ENCODE measurements at places on chromosomes 5 and 9.

DNA sequence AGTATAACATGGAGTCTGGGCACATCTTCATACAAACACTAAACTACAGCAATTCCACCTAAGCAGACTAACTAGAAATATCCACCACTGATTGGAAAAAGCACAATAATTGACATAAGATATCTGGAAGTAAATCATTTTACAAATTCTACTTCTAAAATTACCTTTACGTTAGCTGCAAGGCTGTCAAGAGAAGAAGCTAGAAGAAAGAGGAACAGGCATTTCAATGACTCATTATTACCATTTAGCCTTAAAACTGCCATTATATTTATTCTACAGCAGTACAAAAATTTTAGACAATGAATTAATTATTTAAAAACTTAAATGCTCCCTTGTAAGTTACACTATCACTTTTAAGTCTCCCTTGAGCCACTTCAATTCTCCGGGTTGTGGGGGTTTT, 43.4 kb upstream of the PLPP6 start:
- DNase-seq, result no peak

DNA sequence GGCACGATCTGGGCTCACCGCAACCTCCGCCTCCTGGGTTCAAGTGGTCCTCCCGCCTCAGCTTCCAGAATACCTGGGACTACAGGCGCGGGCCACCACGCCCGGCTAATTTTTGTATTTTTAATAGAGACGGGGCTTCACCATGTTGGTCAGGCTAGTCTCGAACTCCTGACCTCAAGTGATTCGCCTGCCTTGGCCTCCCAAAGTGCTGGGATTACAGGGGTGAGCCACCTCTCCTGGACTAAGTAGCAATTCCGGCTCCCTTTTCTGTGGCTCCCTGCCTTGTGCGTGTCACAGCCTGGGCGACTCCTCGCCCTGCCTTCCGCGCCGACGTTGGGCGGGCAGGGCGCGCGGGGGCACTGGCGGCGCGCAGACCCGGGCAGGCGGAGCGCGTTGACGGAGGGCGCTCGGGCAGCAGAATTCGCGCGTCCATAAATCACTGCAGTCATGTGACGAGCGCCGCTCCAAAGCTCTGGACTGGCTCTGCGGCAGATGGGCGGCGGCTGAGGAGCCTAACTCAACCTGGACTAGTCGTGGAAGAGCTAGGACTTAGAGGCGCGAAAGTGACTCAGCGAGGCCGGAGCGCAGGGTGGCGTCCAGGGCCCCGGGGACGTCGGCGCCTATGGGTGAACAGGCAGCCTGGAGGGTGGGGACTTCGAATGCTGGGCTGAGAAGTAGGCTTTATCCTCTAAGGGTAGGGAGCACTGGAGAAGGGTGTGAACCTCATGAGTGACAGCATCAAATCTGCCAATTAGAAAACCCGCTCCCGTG, 1.4 kb upstream of the CIZ1 start:
- DNase-seq, result peak; percentile 63

DNA sequence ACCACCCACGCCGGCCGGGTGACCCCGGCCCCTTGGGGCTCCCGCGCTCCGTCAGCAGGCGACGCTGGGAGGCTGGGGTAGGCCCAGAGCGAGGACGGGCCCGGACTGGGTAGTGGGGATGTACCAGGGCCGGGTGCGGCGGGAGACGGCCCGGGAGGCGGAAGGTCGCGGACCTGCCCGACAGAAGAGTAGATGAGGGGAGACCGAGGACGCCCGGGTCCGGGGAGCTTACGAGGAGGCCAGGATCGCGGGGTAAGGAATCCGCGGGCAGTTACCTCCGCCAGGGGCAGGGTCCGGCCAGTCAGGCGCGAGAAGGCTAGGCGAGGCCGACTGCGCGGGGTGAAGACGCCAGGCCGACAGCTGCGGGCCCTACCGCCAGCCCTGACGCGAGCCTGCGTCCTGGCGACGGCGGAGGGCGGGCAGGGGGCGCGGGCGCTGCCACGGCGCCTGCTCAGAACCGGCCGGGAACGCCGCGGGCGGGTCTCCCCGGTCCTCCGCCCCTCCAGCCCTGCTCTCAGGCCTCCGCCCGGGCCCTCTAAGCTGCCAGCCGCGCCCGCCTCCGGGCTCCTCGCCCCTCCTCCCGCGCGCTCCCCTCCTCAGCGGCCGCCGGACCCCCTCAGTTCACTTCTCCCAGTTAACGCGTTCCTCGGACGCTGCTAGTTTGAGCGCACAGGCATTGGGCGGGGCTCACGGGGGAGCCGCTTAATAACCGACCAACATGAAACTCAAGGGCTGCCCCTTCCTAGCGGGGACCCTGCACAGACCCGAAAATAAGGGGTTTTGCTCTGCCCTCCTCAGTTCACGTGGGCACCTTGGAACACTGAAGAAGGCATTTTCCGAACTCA, at the start of gene CPLANE1:
TSS of gene CPLANE1 (minus strand) at position 407 of the 845 bp plus-strand sequence. CDS start 1,678 bp downstream, outside the sequence.
- DNase-seq, result peak; percentile 72

DNA sequence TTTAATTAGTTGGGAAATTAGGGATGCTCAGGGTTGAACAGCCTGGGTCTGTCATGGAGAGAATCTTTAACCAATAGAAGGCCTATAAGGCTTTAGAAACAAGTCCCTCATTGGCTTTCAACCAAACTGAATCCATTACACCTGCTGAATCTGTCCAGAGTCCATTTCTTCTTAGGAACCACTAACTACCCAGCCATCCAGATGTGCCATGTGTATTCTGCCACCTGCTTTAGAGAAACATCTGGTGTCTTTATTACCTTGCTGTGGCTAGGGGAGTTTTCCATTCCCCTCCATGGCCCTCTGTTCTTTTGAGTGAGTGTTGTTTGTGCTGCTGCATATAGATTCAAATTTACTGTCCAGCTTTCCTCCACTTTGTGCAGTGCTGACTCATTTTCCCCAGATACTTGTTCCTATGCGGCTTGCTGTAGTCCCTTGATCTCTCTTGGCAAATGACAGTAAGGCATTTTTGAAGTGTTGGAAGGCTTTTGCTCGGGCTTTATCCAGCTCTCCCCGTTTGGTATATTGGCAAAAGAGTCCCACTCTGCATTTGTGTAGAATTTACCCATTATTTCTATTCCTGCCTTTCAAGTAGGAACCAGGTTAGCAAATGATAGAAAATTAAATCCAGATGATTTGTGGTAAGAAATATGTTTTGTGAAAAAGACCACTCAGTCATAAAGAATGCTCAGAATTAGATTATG, 54.6 kb downstream of the NLN start:
- no peak for DNase-seq

GRCh38 chr5:153147891-153148623, 342.4 kb upstream of the GRIA1 start:
- no peak for DNase-seq

DNA sequence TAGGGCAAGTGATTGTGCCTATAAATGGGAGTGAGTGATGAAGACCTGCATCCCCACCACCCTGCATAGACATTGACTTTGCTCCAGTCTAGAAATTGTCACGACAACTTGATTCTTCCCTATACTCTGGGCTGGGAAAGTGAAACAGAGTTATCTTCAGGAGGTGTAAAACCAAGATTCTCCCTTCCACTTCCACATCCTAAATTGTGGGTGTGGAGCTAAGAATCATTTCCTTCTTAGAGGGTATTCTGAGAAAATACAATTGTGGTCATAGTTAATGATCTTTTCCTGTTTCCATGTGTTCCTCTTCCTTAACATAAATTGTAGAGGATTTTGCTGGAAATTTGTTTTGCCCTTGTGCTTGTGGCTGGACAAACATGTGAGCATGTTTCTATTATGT, 96.8 kb upstream of the PJA2 start:
- no peak for DNase-seq

- no peak for DNase-seq
These were observed 76.3 kb upstream of the PCSK1 start for GRCh38 chr5:96509316-96509715.

- no peak for DNase-seq
These were observed 1.5 kb upstream of the RNF145 start for GRCh38 chr5:159210846-159211245.

DNA sequence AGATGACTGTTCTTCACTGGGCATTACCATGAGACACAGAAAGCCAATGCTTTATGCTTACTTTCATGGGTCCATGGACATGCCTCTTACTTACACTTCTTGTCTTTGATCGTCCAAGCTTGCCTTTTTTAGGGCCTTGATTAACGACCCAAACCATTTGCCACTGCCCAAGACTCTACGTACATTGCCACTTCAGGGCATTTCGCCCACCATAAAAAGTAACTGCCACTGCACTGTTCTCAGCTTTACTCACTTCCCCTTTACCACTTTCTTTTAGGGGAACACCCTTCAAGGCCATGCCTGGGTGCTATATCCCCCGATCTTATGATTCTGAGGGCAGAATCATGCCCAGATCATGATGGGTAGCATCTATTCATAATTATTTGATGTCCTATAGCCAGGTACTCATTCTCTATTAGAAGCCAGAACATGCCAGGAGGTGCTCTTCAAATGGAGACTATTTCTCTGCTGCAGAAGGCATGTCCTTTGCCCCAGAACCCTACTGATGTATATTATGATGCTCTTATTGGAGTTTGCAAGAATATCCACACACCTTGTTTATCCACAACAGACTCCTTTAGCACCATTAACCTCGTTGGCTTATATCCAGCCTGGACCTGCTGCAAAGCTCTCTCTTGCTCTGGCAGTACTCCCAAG, 64.1 kb upstream of the RAD23B start:
- no peak for DNase-seq

DNA sequence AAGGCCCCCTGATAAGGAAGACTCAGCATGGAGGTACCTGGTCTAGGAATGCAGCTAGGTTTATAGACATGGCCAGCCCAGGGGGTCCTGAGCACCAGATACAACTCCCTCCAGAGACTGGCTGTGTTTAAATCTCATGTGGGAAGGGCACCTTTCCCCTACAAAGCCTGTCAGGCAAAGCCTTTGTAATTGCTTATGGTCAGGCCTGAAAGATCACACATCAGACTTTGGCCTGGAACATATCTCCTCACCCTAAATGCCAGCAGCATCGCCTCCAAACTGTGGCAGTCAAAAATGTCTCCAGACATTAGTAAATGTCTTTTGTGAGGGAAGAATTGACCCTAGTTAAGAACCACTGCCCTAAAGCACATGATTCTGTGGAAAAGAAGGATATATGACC, 51.6 kb upstream of the MACIR start:
- no peak for DNase-seq

- DNase-seq, result no peak
These were observed 482.4 kb upstream of the SGCD start for GRCh38 chr5:155844542-155844941.

DNA sequence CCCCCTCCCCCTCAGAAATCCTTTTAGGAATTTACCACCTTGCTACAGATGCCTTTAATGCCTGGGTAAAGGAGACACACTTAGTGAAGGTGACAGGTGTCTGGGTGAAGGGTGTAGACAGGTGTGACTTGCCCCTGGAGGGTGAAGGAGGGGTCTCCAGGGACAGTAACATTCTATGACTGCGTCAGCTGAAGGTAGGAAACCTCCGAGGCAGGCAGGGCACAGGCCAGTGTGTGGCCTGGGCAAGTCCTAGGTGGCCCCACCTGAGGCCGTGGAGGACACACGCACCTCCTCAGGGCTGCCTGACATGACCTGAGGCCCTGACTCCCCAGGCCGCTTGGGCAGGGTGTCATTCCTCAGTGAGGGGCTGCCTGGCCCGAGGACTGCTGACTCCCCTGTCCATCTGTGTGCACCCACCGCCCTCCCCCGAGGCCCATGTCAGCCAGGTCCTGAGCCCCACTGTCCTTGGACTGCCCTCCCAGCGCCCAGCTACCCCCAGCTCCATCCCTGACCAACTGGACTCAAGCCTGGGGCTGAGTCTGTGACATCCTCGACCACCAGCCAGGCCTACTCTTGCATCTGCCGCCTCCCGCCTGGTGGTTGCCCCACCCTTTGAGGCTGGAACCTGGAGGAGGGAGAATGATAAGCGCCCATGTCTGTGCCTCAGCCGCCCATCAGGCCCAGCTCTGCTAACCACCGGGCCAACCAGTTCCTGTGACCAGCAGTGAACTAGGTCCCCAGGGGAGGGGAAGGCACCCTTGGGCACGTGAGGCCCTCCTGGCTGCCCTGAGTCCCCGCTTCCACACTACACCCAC, 18.4 kb downstream of the CARD19 start:
- DNase-seq, result no peak
